Sciatic nerve (tissue), 2 donors: ENCODE measurements at places on chromosomes 13 and 19.

GRCh38 chr13:52414963-52415362 lies 9.0 kb upstream of the THSD1 start:
- DNase-seq = no peak

DNA sequence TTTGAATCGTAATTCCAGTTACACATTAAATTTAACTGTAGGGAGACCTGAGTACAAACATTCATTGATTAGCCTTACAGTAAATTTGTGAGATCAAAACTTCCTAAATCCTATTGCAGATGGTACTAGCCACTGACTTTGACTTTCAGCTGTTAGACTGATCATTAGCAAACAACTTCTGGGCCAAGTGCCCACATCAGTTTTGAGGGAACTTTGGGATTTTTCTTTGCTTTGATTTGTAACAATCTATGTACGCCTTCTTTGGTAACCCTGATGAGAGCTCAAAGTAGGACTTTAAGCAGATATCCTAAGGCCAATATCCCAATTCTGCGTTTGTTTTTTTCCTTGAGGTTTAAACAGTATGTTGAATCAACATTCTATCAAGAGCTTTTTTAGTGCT lies 131.5 kb downstream of the DLEU7 start:
- DNase-seq = no peak

GRCh38 chr13:20019043-20019442 lies 60.5 kb downstream of the ZMYM2 start:
- no peak for DNase-seq

DNA sequence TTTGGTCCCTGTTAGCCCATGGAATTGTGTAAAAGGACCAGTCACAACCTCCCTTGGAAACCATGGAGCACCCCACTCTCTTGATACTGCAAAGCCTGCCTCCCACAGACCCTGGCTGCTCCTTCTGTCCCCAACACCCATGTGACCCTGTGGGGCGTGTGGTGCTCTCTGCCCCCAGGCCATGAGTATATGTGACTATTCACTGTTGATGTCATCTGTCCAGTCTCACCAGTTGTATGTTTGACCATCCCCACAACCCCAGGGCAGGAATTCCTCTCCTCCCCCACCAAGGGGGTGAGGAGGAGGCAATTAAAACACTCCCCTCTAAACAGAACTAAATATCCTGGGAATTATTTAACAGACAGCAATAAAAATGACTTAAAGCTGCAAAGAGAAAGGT lies 35.2 kb downstream of the KCTD15 start:
- no peak for DNase-seq

DNA sequence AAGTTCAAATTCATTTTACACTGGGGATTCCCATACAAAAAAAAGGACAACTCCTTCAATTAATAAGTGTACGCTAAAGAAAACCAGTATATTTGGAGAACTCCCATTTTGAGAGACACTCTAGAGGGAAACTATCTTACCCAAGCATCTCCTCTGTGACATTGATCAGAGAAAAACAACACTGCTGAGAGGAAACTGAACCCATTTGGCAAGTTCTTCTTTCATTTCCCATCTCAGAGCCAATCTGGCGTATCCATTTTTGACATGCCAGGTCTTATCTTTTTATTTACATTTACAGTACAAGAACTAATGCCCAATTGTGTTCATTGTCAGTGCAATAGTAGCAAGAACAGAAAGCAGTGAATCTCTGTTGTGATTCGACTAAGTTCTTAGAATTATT lies 30.1 kb downstream of the LIG4 start:
- DNase-seq = no peak

- no peak for DNase-seq
These were observed 11.2 kb upstream of the CEACAM21 start for GRCh38 chr19:41564515-41565378.

GRCh38 chr19:31596751-31597150 lies 247.5 kb upstream of the TSHZ3 start:
- no peak for DNase-seq

DNA sequence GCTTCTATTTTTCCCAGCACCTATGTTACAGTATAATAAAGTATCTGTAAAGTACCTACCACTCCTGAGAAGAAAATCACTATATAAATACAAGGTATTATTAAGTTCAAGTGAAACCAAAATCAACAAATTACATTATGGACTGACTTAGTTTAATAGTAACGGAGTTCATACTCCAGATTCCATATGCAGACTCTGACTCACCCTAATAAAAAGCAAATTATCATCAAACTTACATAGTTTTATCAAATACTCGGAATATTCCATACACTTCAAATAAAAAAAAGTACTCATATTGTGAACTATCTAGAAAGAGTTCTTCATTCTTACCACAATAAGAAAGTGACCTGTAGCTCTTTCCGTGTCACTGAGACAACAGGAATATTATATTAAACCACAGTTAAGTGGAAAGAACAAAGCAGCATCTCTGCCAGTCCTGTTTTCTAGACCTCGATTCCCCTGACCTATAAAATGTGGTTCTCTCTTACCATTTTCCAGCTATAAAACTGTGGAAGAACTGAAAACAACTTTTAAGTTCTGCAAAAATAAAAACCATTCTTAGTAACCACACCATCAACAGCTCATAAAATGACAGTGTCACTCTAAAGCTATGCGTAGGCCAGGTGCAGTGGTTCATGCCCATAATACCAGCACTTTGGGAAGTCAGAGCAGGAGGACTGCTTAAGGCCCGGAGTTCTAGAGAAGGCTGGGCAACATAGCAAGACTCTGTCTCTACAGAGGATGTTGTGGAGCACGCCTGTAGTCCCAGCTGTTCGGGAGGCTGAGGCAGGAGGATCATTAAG lies 42.6 kb downstream of the USP12 start:
- DNase-seq = no peak

- DNase-seq = no peak
These were observed 498.6 kb downstream of the KCTD12 start for GRCh38 chr13:76387566-76387965.

DNA sequence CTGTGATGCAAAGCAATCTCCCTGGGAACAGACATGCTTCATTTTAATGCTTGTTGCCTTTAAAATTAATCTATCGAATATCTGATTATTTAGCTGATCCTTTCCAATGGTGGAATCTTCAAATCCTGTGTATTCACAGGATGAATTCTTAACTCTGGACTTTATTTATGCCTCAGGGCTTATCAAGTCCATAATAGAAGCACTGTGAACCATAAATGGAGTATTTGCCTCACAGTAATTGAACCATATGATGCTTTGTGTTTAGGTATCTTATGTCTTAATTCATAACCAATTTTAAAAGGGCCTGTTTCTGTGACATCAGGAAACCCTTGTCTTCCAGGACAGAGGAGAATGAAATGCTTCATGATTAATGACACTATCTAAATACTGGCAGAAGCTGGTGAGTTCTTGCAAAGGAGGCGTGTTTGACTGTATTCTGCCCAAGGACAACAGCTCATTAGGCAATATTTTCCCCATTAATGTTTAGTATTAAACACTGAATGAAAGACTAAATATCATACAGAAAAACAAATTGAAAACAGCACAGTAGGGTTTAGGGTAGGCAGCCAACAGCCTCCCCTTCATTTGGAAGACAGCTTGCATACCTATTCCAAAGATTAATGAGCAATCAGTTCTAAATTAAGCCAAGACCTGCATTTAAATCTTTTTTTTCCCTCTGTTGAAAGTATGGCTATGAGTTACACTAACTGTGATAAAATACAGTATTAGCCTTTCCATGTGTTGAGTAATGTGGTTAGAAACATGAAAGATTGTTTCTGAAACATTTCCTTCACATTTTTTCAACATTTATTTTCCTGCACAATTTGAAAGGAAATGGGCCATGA lies 709.4 kb downstream of the PCDH9 start:
- DNase-seq = no peak

GRCh38 chr19:8254286-8255001 lies 45.3 kb downstream of the CERS4 start:
- no peak for DNase-seq

GRCh38 chr19:47470447-47471195 lies 1.1 kb downstream of the SLC8A2 start:
- no peak for DNase-seq
